ENCODE measurements at places on chromosomes 4 and X.

GRCh38 chr4:136412708-136413107 lies 1119.6 kb downstream of the PCDH18 start:
- no peak for DNase-seq

GRCh38 chrX:68995780-68996551 lies 167.1 kb downstream of the EFNB1 start:
- DNase-seq: no peak

GRCh38 chrX:115559672-115560071 lies 1.3 kb upstream of the PLS3 start:
- DNase-seq: no peak

- no peak for DNase-seq
These were observed 121.2 kb upstream of the TET2 start for GRCh38 chr4:105025263-105026017.

DNA sequence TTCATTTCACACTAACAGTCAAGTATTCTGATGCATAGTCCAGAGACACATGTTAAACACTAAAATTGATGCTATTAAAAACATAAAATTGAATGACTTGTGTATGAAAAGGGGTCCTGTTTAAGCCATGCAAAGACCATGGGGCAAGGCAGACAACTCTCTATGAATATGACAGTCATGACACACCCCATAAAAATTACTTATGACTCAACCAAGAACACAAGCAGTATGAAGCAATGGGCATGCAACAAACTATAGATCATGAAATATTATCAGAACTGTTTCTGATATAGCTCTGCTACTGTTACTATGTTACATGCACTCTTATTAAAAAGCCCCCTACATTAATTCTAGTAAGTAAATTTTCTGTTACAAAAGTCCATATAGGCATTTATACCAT lies 57.5 kb upstream of the ZCCHC13 start:
- DNase-seq: no peak

DNA sequence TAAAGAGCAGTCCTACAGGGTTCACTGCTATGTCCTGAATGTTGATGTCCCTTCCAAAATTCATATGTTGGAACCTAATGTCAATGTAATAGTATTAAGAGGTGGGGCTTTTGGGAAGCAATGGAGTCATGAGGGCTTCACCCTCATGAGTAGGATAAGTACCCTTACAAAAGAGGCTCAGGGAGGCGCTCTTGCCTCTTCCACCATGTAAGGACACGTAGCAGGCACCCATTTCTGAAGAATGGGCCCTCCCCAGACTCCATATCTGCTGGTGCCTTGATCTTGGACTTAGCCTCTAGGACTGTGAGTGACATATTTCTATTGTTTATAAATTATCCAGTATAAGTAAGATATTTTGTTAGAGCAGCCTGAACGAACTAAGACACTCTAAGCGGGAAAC lies 15.8 kb downstream of the MED28 start:
- DNase-seq: no peak

DNA sequence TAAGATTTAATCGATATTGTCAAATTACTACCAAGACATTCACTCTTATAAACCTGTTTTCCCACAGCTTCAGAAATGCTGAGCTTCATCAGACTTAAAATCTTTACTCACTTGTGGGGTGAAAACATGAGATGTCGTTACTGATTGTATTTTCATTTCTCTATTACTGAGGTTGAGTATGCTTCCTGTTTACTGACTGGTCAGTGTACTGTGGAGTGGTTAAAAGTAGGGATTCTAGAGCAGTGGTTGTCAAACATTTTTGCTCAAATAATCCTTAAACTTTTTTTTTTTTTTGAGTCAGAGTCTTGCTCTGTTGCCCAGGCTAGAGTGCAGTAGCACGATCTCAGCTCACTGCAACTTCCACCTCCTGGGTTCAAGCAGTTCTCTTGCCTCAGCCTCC lies 50.3 kb downstream of the NSUN7 start:
- no peak for DNase-seq
